Activated naive CD4-positive, alpha-beta T cell treated with anti-CD3 and anti-CD28 coated beads, Interleukin-2, amount 10 ng/mL, durations not matched to agents 7 days and 5 days (primary cell): ENCODE measurements at places on chromosomes 1 and 21.

- no peak overlapping the region for H3K27ac ChIP-seq
- peaks cover 55% of the 10 kb centered on the region for H3K36me3 ChIP-seq
- no peak for DNase-seq
- H3K4me1 ChIP-seq = no peaks in the 10 kb centered on the region
- no peaks in the 10 kb centered on the region for H3K27me3 ChIP-seq
These were observed 15.9 kb downstream of the NUF2 start for GRCh38 chr1:163337631-163338030.

DNA sequence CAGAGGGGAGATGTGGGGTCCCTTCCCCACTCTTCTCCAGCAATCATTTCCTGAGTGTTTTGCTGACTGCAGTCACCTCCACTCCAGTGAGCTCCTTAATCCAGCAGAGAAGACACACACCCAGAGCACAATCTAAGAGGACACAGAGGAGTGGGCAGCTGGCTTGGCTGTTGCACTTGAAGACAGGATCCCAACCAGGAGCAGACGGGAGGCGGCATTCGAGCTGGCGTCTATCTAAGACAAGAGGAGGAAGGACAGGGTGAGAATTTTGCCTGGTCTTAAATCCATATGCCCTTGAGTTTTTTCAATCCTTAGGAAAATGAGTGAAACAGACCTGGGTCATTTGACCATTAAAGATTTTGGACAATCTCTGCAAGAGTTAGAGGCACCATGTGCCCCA is 56.1 kb upstream of the SIM2 start:
- H3K27ac ChIP-seq = no peak overlapping the region
- no peak overlapping the region for H3K4me3 ChIP-seq
- peaks cover 22% of the 10 kb centered on the region for H3K27me3 ChIP-seq
- no peak for DNase-seq
- H3K4me1 ChIP-seq = peaks cover 11% of the 10 kb centered on the region
- no peaks in the 10 kb centered on the region for H3K36me3 ChIP-seq

DNA sequence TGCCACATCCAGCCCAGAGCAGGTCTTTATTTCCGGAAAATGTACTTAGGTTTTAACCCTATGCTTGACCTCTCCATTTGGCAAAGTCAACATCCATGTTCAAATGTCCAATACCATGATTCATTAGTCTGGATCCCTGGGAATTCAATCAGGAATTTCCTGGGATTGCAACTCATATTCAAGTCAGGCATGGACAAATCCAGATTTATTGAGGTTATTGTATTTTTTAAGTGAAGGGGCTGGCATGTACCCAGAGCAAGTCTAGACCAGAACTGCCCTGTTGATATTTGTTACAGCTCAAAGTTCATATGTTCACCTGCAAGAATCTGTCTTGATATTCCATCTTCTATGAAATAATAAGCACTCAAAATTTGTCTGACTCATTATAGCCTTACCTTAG is 521.1 kb downstream of the ADGRL2 start:
- H3K27ac ChIP-seq = no peak overlapping the region
- no peaks in the 10 kb centered on the region for H3K27me3 ChIP-seq
- no peaks in the 10 kb centered on the region for H3K4me1 ChIP-seq
- H3K36me3 ChIP-seq = no peaks in the 10 kb centered on the region
- no peak for DNase-seq
- H3K4me3 ChIP-seq = no peak overlapping the region

GRCh38 chr21:32197896-32198295 is 81.0 kb downstream of the MIS18A start:
- no peaks in the 10 kb centered on the region for H3K36me3 ChIP-seq
- H3K27me3 ChIP-seq = no peaks in the 10 kb centered on the region
- H3K4me1 ChIP-seq = no peaks in the 10 kb centered on the region
- H3K27ac ChIP-seq = no peak overlapping the region

DNA sequence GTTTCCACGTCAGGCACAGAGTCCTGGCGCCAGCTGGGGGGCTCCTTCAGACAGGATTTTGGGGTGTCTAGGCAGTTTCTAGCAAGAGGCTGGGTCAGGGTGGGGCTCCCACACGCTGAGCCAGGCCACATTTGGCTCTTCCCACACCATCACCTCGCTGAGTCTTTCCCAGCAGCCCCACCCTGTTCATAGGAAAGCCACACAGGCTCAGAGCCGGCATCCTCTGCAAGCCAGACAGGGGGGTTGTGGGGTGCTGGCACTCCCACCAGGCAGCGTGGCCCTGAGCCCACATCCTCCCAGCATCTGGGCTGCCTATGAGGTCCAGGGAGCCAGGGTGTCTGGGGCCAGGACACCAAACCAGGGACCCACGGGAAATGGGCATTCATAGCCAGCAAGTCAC is 2.8 kb upstream of the GPR153 start:
- H3K36me3 ChIP-seq = no peaks in the 10 kb centered on the region
- no peak overlapping the region for H3K4me3 ChIP-seq
- H3K27ac ChIP-seq = no peak overlapping the region
- H3K4me1 ChIP-seq = peaks cover 14% of the 10 kb centered on the region

DNA sequence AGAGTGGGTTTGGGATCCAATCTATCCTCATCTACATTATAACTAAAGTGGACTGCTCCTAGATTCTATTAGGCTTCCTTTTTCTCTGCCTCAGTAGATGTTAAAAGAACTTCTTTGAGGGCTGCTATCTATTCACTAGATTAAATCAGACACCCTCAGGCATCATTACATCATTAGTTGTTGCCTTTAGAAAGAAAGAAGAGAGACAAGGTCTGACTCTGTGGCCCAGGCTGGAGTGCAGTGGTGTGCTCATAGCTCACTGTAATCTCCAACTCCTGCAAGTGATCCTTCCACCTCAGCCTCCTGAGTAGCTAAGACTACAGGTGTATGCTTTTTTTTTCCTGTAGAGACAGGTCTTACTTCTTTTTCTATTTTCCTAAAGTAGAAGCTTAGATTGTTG is 71.1 kb upstream of the EXO1 start:
- no peaks in the 10 kb centered on the region for H3K4me1 ChIP-seq
- no peaks in the 10 kb centered on the region for H3K36me3 ChIP-seq
- no peak overlapping the region for H3K27ac ChIP-seq
- no peaks in the 10 kb centered on the region for H3K27me3 ChIP-seq
- H3K4me3 ChIP-seq = no peak overlapping the region
- no peak for DNase-seq

- H3K36me3 ChIP-seq = peaks cover 27% of the 10 kb centered on the region
- H3K27ac ChIP-seq = no peak overlapping the region
- no peak overlapping the region for H3K4me3 ChIP-seq
- H3K27me3 ChIP-seq = no peaks in the 10 kb centered on the region
- DNase-seq = no peak
These were observed 16.2 kb downstream of the IFI44 start for GRCh38 chr1:78665809-78666208.

GRCh38 chr1:30043731-30044408 is 679.5 kb downstream of the MATN1 start:
- no peaks in the 10 kb centered on the region for H3K36me3 ChIP-seq
- no peaks in the 10 kb centered on the region for H3K27me3 ChIP-seq
- DNase-seq = no peak
- H3K27ac ChIP-seq = no peak overlapping the region

DNA sequence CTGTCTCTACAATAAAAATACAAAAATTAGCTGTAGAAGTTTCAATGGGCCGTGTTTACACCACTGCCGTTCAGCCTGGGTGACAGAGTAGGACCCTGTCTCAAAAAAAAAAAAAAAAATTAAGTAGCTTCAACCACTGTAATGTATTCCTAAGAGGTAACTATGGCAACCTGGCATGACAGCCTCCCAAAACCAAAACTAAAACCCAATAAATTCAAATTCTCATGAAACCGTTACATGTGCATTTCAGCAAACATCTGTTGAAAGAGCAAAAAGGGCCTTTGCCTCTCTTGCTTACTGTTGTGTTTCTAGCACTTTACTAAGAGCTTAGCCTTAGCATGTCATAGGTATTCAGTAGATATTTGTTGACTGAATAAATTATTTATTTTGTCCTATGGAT is 33.5 kb downstream of the ODR4 start:
- no peak for DNase-seq
- no peaks in the 10 kb centered on the region for H3K27me3 ChIP-seq
- peaks cover 8% of the 10 kb centered on the region for H3K4me1 ChIP-seq

DNA sequence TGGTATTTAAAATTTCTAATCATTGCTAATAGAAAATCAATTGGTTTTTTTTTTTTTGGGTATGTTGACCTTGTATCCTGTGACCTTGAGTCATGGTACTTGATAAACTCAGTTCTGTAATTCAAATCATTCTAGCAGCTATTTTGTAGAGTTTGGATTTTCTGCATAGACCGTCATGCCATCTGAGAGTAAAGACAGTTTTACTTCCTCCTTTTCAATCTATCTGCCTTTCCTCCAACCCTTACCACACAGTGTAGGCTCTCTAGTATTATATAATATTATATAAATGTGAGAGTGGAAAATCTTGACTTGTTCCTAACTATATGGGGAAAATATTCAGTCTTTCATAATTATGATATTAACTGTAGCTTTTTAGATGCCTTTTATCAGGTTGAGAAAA is 7.0 kb downstream of the TDRD5 start:
- no peak overlapping the region for H3K27ac ChIP-seq
- no peaks in the 10 kb centered on the region for H3K36me3 ChIP-seq
- H3K4me1 ChIP-seq = no peaks in the 10 kb centered on the region

DNA sequence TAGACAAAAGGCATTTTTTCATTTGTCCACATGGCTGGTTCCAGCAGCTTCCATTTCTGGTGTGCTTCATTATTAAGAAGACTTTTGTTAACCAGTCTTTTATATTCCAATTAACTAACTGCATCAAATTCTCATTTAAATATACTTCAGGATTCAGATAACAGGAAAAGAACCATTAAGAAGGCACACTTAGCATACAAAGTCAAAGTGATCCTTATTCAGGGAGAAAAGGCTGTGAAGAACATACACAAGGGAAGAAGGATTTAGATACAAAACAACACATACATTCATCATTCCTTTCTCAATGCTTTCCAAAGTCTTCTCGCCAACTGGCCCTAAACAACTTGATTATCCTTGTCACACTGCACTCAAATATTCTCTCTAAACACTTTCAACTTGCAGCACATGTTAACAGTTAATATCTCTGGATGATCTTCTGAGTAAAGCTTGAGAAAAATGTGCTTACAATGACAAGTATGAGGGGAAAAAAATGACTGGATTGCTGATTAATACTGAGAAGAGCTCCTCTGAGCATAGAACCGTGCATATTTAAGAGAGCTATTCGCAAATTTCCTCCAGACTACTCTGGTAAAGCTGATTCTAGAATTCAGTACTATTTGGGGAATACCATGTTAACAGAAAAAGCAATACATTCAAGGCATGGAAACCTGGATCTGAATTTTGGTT is 225.2 kb upstream of the TNR start:
- H3K27me3 ChIP-seq = no peaks in the 10 kb centered on the region
- peaks cover 19% of the 10 kb centered on the region for H3K36me3 ChIP-seq
- H3K4me1 ChIP-seq = no peaks in the 10 kb centered on the region

DNA sequence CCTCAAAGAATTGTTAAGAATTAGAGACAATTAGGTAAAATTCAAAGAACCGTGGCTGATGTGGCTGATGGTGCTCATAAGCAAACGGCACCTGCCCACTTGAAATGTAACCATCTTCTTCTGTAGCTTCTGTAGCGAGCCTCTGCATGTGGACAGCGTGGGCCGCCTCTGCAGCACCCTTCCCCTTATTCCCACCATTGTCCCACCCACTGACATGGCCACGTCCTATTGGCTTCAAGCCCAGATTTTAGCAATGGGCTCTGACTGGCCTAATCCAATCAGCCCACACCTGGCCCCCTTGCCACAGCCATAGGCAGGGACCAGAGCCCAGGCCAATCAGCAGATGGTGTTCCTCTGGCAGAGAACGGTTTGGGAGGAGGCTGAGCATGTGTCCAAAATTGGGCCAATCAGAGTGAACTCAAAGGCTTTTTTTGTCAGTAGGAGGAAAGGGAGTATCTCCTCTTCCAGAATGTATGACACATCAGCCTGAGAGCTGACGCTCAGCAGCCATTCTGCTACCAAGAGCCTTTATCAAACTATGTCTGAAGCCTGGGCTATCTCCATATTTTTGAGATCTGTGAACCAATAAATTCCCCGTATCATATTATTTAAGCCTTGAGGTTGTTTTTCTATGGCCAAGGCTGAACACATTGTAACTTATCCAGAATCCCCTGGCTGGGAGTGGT is 518.5 kb downstream of the SMYD3 start:
- H3K4me3 ChIP-seq = no peak overlapping the region
- no peaks in the 10 kb centered on the region for H3K4me1 ChIP-seq
- H3K36me3 ChIP-seq = no peaks in the 10 kb centered on the region
- H3K27me3 ChIP-seq = no peaks in the 10 kb centered on the region

- no peak overlapping the region for H3K4me3 ChIP-seq
- peaks cover 40% of the 10 kb centered on the region for H3K27me3 ChIP-seq
- no peak overlapping the region for H3K27ac ChIP-seq
- H3K36me3 ChIP-seq = no peaks in the 10 kb centered on the region
- H3K4me1 ChIP-seq = no peaks in the 10 kb centered on the region
These were observed 89.1 kb upstream of the SLC25A33 start for GRCh38 chr1:9449976-9450696.

GRCh38 chr1:168112673-168113305 is 23.9 kb downstream of the GPR161 start:
- no peak overlapping the region for H3K4me3 ChIP-seq
- H3K27ac ChIP-seq = no peak overlapping the region
- H3K27me3 ChIP-seq = peaks cover 11% of the 10 kb centered on the region
- DNase-seq = no peak
